Fibroblast of skin of left biceps (primary cell): ENCODE measurements at places on chromosomes 11 and 22.

DNA sequence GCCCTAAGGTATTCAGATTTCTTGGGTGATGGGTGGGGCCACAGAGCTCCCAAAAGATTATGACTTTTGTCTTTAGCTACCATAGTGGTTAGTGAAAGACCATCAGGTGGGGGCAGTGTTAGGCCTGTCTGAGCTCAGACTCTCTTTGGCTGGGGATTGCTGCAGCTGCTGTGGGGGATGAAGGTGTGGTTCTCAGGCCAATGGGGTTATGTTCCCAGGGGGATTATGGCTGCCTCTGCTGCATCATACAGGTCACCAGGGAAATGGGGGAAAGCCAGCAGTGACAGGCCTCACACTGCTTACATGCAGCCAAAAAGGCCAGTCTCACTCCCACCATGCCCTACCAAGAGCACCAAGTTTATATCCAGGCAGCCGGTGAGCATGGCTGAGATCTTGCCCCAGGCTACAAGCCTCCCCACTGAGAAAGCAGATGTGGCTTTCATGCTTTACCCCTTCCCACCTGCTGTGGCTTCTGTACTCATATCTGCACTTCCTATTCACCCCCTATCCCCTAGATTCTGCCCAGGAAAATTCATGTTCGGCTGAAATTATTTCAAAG lies 24.8 kb downstream of the CNTF start:
- DNase-seq, result no peak

- no peak for DNase-seq
These were observed 17.7 kb downstream of the PHLDB1 start for GRCh38 chr11:118625036-118625690.

DNA sequence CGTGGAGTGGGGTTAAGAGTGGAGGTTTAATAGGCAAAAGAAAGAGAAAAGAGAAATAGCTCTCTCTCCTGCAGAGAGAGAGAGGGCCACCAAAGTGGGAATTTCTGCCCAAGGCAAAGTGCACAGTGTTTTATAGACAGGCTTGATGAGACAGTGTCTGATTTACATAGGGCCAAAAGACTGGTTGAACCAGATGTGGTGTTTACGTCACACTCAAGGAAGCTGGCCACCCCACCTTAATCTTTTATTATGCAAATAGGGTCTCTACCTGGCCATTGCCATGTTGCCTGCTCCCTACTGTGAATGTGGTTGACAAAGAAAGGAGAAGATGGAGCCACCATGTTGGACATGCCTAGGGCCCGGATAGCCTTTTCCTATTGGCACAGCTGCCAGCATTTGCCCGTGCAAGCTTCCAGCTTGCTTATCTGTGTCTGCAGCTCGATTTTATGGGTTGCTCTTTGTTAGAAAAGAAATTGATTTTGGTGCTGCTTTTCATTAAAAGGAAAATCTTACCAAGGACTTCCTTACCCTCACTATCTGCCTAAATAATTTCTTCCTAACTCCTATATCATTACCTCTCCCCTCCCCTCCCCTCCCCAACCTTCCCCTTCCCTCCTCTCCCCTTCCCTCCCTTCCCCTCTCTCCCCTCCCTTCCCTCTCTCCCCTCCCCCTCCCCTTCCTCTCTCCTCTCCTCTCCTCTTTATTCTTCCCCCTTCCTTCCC lies 436.0 kb downstream of the NELL1 start:
- DNase-seq, result no peak

DNA sequence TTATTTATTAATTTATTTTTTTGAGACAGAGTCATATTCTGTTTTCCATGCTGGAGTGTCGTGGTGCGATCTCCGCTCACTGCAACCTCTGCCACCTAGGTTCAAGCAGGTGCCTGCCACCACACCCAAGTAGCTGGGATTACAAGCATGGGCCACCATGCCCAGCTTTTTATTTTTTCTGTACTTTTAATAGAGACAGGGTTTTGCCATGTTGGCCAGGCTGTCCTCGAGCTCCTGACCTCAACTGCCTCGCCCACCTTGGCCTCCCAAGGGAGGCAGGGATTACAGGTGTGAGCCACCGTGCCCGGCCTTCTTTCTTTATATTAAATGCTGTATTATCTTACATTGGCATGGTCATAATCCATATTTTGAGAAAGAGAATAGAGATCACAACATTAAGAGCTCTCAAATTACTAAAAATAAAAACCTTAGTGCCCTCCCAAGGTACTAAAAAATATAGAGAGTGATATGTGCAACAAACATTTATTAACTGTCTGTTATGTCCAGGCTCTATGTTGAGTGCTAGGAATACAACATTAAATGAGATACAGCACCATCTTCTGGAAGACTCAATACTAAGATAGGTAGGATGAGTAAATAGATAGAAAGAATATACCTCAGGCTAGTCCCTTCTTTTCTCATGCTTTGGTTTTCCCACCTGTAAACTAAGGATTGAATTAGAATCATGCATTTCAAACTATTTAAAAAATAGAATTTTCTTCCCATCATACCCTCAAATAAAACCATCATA lies 84.1 kb downstream of the BBOX1 start:
- no peak for DNase-seq

DNA sequence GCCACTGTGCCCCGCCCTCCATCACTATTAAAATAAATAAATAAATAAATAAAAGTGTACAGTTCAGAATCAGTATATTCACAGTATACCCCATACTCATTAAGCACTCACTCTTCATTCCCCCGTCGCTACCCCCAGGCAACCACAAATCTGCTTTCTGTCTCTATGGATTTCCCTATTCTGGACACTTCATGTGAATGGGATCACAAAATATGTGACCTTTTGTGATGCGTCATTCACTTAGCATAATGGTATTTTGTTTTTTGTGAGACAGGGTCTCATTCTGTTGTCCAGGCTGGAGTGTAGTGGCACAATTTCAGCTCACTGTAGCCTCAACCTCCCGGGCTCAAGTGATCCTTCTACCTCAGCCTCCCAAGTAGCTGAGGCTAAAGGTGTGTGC lies 52.8 kb downstream of the RBX1 start:
- DNase-seq, result no peak

GRCh38 chr11:83693306-83693992 lies 407.3 kb upstream of the CCDC90B start:
- no peak for DNase-seq
